AG08396 (cell line): ENCODE measurements at places on chromosomes 4 and X.
A peak's percentile ranks its signal among the peaks of the same experiment; 100 is the strongest.

GRCh38 chr4:111602848-111603247 lies 542.4 kb upstream of the FAM241A start:
- DNase-seq = peak; percentile 2

GRCh38 chr4:86640469-86640868 lies 46.4 kb downstream of the PTPN13 start:
- DNase-seq = no peak

DNA sequence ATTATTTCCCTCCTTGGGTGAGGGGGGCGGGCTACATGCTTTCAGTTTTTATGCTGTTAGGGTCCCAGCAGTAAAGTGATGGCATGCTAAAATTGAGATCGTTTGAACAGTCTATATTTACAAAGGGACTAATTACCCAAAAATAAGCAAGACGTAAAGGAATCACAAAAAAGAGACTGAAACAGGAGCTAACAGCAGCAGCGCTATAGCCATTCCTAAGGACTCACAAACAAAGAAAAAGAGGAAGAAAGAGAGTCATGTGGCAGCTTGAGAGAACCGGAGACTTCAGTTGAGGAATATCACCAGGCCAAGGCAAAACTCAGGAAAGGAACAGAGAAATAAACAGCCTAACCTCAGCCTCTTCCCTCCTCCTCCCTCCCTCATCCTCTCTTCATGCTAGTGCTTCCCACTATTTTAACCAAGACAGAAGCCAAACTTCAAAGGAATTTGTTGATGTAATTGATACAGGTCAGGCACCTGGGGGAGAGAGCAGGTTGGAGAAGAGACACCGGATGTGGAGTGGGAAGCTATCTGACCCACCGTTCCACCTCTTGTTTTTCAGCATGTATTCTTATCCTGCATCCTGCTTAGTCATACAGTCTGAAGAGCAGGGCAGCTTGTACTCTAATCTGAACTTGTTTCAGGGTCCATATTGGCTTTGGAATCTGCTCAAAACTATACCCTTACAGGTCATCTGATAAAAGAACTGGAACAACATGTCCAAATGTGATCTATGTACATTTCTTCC lies 383.7 kb downstream of the NAF1 start:
- DNase-seq = no peak

- no peak for DNase-seq
Measured at GRCh38 chrX:45758738-45759397, 558.2 kb upstream of the DIPK2B start.

GRCh38 chr4:156705311-156705710 lies 266.3 kb downstream of the PDGFC start:
- DNase-seq = no peak

GRCh38 chr4:47816748-47817147 lies 21.1 kb downstream of the CORIN start:
- DNase-seq = no peak

- no peak for DNase-seq
Measured at GRCh38 chr4:38687571-38688011, 23.6 kb downstream of the KLF3 start.

- DNase-seq = no peak
Measured at GRCh38 chr4:144903953-144904711, 193.9 kb downstream of the ANAPC10 start.

- DNase-seq = no peak
Measured at GRCh38 chr4:48189731-48190130, 55.7 kb upstream of the TXK start.

DNA sequence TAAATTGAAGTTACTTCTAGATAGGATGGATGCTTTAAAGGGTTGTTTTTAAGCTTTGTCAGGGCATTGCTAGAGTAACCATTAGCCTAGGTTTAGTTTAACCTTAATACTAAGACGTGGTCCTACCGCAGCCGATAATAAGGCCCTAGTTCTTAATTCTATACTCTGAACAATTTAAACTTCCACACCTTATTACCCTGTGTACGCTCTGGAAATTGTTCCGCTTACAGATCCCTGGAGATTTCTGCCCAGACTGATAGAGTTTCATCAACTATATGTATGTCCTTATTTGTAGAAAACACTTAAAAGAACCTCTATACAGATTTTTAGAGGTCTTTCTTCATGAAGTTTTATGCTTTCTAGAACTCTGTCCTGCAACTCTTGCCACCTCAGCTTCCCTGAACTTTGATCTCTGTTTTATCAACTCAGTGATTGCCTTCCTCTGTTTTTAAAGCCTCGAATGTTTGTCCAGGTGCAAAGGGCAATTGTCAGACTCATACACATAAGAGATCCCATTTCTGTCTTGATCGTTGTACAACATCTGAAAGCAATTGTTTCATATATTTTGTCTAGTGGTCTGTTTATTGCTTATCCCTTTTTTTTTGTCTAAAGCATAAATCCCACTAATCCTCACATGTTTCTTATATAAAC lies 71.1 kb upstream of the VCX start:
- no peak for DNase-seq

DNA sequence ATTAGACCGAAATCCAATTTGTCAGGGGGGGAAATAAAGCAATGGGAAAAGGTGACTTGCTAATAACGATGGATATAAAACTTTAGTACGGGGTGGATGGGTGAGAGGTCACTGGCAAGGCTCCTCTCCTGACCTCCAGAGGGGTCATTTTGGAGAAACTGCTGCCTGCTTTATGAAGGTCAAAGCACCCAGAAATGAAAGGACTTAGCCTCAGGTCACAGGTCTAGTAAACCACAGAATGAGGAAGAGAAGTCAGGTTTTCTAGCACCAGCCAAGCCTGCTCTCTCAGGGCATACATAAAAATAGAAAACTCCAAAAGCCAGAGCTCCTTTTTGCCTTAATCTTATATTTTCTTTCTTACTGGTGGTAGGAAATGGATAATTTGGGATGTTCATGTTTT lies 134.2 kb downstream of the SHROOM3 start:
- no peak for DNase-seq

- DNase-seq = no peak
Measured at GRCh38 chr4:10013722-10014121, 7.6 kb downstream of the SLC2A9 start.

- DNase-seq = no peak
Measured at GRCh38 chrX:45001048-45001447, 128.1 kb downstream of the KDM6A start.

DNA sequence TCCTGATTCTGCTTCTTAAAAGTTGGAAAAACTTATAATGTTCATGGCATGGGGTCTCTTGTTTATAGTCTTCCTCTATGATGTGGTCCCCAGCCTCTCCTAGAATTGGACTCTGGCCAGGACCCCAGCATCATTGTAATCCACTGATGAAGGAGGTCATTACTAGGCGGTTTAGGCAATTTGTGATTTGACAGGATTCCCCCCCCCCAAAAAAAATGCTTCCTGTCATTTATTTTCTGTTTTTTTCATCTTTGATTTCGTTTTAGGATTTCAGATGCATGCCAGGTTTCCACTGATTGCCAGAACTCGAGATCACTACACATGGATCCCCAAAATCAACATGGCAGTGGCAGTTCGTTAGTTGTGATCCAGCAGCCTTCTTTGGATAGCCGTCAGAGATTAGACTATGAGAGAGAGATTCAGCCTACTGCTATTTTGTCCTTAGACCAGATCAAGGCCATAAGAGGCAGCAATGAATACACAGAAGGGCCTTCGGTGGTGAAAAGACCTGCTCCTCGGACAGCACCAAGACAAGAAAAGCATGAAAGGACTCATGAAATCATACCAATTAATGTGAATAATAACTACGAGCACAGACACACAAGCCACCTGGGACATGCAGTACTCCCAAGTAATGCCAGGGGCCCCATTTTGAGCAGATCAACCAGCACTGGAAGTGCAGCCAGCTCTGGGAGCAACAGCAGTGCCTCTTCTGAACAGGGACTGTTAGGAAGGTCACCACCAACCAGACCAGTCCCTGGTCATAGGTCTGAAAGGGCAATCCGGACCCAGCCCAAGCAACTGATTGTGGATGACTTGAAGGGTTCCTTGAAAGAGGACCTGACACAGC lies 4.9 kb downstream of the SPRY1 start:
- no peak for DNase-seq

DNA sequence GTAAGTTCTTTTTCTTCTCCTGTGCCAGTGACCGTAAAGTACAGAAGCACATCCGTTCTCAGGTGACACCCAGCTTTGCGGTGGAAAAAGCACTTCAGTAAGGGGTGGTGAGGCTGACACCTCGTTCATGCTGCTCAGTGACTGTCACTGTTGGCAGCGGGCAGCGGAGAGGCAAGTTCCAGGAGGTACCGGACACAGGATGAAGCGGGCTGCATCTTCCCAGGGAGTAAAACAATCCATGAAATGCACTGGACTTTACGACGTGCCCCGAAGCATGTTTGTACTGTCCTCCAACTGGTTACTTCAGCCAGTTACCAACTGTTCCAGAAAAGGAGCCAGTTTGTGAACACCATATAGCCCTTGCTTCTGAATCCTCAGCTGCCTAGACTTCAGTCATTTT lies 110.7 kb downstream of the ZNF827 start:
- DNase-seq = no peak

DNA sequence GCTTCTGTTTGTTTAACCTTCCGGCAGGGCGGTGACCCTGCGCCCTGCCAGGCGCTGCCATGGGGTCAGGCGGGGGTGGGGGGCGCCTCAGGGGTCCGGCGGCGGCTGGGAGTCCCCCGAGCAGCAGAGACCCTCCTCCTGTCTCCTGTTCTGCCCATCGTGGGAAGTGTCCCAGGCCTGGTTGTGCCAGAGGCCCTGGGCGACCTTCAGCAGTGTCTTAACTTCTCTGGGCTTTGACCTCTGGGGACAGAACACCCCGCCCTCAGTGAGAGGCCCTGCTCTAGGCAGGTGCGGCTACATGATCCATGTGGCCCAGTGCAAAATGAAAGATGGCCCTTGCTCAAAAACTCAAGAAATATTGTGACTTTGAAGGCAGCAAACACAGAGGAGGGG lies 22.8 kb upstream of the HMX1 start:
- no peak for DNase-seq
